ENCODE measurements at places on chromosomes 5 and 9.

GRCh38 chr5:38932854-38933408, 87.1 kb downstream of the OSMR start:
- no peak for DNase-seq

DNA sequence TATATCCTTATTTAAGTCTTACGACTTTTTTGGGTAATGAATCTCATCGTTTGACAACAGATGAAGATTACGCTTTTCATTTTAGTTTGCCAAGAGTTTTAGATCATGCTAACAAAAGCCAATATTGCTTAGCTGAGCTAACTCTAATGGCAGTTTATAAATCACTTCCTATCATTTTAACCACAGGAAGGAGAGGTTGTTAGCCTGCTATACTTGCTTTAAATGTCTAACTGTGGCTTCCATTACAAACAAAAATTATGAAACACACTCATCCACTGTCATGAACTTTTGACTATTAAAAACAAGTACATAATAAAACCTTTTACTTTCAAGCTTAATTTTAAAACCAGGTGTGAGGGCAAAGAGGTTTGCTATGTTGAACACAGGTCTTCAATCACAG, 53.7 kb upstream of the ANKH start:
- no peak for DNase-seq

GRCh38 chr9:134128727-134129679, 6.9 kb upstream of the WDR5 start:
- no peak for DNase-seq

- DNase-seq = no peak
Observed at GRCh38 chr9:13209498-13209897, 70.0 kb downstream of the MPDZ start.

GRCh38 chr5:161786686-161787085, 61.2 kb upstream of the GABRA1 start:
- no peak for DNase-seq

- DNase-seq = no peak
Observed at GRCh38 chr9:132241840-132242620, 80.2 kb downstream of the NTNG2 start.

GRCh38 chr9:87729246-87729645, 3.3 kb downstream of the CTSL start:
- DNase-seq = no peak

GRCh38 chr9:132880324-132880661, 1.6 kb downstream of the SPACA9 start:
- no peak for DNase-seq

GRCh38 chr9:121353241-121354061, 16.6 kb downstream of the STOM start:
- DNase-seq = no peak
